NCI-H2029 (cell line): ENCODE measurements at places on chromosomes 6 and 20.

DNA sequence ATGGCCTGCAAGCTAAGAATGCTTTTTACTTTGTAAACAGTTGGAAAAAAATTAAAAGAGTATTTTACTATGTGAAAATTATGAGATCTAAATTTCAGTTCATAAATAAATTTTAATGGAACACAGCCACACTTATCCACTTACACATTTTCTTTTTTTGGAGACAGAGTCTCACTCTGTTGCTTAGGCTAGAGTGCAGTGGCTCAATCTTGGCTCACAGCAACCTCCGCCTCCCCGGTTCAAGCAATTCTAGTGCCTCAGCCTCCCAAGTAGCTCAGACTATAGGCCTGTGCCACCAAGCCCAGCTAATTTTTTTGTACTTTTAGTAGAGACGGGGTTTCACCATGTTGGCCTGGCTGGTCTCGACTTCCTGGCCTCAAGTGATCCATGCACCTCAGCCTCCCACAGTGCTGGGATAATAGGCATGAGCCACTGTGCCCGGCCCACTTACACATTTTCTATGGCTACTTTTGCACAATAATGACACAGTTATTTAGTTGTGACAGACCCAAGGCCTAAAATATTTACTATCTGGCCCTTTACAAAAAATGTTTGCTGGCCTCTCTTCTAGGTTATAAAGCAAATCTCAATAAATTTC, 109.6 kb downstream of the INSM1 start:
- DNase-seq = no peak

- peak; percentile 83 for DNase-seq
Observed at GRCh38 chr20:44738813-44739477, 6.7 kb upstream of the KCNK15 start.

DNA sequence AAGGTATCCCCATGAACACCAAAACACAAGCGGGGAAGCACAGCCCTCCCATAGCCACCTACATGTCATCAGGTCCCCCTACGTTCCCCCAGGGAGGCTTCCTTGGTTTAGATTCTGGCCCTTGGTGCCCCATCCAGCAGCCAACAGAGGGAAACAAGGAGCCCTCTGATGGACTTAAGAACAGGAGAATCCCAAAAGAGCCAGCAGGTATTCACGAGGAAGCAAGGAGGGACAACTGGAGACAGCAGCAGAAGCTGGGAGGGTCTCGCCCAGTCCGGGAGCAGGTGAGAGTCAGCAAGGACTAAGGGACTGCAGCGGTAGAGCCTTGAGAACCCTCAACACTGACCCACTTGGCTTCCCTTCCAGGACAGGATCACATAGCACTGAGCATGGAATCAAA, 58.4 kb upstream of the TOP1 start:
- no peak for DNase-seq

- no peak for DNase-seq
Observed at GRCh38 chr6:117619178-117619577, 16.9 kb upstream of the GOPC start.

- no peak for DNase-seq
Observed at GRCh38 chr6:75624988-75625387, 23.3 kb downstream of the SENP6 start.

- no peak for DNase-seq
Observed at GRCh38 chr20:3766422-3767109, 987 bp downstream of the ADISSP start.

GRCh38 chr6:13711733-13712598, at the start of gene RANBP9:
Gene RANBP9 (minus strand): TSS chr6:13711835. CDS start chr6:13711505, 330 bp downstream.
- peak; percentile 98 for DNase-seq

GRCh38 chr6:34388421-34388820, 4.0 kb downstream of the NUDT3 start:
- no peak for DNase-seq

DNA sequence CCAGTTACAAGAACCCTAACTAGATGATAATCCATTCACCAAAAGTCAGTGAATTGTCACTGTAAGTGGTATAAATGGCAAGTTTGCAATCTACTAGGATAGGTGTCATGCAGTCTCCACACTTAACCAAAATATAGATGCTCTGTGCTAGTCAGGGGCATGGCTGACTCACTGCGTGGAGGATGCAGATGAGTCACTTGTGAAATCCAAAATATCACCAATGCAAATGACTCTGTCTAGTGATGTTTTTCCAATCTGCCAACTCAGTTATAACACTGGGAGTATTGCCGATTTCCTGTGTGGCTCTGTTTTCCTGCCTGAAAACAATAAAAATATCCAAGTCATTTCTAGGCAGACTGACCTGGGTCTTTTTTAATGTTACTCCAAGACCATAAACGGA, 47.8 kb upstream of the NRSN1 start:
- DNase-seq = no peak

DNA sequence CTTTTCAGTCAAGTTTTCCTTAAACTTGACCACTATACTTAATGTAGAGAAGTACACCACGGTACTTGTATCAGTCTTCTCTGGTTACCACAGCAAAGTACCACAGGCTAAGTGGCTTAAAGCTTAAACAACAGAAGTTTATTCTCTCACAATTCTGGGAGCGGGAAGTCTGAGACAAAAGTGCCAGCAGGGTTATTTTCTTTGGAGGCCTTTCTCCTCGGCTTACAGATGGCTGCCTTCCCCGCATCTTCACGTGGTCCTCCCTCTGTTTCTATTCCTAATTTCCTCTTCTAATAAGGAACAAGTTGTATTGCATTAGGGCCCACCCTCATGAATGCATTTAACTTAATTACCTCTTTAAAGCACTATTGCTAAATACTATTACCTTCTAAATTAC, 258.0 kb downstream of the PLCB1 start:
- no peak for DNase-seq

- peak; percentile 14 for DNase-seq
Observed at GRCh38 chr6:142692942-142693341, 252.0 kb downstream of the HIVEP2 start.

DNA sequence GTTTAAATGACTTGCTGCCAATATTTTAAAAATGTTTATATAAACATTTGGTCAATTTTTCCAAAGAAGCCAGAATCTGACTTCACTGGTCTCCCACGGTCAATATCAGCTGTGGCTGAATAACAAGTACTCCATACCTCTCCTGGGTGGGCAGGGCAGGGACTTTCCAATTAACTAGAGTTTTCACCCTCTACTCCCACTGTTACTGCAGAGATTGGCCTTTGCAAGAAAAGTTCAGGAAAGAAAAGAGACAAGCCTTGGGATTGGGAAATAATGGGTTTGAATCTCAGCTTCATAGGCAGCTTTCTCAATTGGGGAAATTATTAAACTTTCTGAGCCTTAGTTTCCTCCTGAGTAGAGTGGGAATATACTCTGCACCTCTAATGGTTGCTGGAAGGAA, 236.9 kb downstream of the PRL start:
- no peak for DNase-seq

- no peak for DNase-seq
Observed at GRCh38 chr6:56689663-56690062, 47.0 kb upstream of the DST start.

DNA sequence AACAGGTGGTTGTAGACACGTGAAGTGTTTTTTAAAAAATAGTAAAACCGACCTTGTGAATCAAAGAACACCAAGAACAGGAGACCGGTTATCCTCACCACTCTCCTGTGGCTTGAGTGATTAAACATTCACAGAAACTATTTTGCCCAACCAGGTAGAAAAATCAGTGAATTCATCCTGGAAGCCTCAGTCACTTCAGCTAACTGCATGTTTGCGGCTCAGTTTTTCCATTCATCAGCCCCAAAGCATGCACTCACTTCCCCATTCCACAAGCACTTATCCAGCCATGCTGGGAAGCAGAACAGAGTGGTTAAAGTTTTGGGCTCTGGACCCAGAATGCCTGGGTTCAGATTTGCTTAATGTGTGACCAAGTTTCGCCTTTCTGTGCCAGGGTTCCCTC, 2.4 kb downstream of the LRRN4 start:
- no peak for DNase-seq

GRCh38 chr6:3157131-3157933, at the start of gene TUBB2A:
Gene TUBB2A (minus strand): TSS chr6:3157544. CDS start chr6:3157463, 81 bp downstream.
- DNase-seq = peak; percentile 64

DNA sequence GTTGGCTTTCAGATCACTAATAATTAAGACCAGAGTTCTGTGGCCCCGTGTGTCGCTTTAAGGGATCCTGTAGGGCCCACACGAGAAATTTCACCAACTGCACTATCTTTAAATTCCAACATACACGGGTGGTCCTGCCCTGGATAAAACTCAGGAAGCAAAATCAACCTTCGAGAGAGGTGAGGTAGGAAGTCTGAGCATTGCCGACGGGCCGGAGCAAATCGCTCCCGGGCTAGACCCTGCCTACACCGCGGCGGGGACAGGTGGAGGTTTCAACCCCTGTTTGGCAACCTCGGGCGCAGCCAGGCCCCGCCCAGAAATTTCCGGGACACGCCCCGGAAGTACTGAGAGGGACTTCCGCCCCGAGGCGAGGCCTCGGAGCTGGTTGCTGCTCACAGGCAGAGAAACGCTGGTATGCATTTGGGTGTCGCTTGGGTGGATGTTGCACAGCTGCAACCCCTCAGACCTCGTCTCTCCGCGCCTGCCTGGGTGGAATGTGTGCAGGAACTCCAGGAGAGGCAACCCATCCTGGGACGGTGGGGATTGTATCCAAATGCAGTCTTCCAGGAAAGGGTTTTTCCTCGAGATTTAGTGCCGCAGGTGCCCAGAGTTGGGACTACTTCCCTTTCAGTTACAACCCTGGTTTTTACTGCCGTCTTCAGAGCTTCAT, 19.9 kb downstream of the ZKSCAN8 start:
- DNase-seq = peak; percentile 45

DNA sequence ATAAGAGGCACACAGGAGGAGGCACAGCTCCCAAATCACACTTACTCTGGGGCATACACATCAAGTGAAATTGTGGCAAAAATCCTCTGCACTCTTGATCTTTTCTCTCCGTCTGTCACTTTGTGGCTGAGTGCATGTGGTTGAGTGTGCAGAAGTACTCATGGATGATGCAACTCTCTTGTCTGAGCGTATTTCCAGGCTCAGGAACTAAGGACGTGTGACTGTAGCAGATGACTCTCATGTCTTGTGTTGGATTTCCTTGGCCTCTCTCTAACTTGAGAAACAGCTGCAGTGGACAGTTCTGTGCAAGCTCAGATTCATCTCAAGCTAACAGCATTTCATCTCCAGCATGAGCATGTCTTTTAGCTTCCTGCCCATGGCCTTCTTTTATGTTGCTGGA, 245.4 kb upstream of the FLRT3 start:
- no peak for DNase-seq

DNA sequence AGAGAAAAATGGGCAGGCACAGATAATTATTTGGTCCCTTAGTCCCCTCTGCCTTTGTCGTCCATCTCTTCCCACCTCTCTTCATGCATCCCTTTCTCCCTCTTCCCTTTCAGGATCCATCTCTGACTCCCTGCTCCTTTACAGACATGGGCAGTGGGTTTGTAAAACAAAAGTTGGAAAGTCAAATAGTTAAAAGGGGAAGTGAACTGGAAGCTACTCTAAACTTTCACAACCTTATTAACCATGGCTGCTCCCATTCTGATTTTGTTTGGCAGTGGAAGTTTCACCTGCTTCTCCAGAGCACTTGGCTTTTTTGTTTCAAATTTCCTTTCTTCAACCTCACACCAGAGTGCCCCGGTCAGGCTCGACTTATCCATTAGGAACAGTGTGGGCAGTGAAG, 1.2 kb downstream of the HLA-DQA2 start:
- DNase-seq = no peak

DNA sequence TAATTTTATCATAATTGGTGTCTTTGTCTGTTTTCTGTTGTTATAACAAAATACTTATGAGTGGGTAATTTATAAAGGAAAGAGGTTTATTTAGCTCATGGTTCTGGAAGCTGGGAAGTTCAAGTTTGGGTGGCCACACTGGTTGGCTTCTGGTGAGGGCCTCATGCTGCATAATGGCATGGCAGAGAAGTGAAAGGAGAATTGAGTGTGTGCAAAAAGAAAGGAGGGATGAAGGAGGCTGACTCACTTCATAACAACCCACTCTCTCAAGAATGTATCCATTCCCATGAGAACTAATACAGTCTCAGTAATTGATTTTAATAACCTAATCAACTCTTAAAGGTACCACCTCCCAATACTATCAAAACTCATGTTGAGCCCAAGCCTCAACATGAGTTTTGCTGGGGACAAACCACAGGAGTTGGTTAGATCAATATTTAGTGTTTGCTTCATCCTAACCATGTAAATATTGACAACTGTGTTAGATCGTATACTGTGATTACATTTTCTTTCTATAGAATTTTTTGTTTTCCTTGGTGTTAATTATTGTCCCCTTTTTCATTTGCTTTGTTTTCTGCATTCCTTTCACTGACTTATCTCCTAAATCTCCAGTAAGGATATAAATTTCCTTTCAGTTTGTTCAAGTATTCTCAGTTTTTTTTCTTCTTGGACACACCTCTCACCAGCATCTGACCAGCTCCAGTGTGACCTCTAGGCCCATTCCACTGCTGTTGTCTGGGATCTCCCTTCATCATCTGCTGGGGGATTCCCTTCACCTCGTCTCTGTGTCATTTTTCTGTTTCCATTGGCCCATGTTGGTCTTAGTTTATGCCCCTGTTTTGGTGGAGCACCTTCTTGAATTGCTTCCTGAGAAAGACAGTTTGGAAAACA, 54.8 kb upstream of the SCGN start:
- no peak for DNase-seq

GRCh38 chr20:46764068-46764467, 54.6 kb downstream of the SLC2A10 start:
- no peak for DNase-seq

- no peak for DNase-seq
Observed at GRCh38 chr20:33291416-33291815, 8.4 kb downstream of the BPIFB1 start.

DNA sequence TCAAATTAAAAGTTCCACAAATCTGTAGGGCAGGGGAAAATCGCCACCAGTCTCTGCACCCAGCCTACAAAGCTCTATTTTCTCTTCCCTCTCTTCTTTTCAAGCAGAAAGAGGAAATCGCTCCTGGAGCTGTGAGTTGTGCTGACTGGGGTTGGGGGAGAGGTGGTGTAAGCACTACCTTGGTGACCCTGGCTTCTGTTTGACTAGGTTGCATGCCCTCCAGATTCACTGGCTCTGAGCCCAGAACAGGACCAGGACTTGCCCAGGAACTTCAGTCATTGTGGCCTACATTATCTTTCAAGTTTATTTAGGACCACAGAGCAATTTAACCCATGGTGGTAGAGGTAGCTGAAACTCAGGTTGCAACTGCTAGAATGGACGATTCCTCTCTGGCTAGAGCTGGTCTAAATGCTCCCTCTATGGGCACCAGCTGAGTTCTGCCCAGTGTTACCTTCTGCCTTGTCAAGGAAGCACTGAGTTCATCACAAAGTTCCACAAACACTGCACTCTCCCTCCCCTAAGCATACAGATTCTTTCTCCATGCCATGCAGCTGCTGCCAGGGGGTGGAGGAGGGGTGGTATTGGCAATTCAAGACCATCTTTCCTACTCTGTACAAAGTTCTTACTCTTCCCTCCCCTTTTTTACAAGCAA, 122.0 kb upstream of the BMP5 start:
- no peak for DNase-seq

DNA sequence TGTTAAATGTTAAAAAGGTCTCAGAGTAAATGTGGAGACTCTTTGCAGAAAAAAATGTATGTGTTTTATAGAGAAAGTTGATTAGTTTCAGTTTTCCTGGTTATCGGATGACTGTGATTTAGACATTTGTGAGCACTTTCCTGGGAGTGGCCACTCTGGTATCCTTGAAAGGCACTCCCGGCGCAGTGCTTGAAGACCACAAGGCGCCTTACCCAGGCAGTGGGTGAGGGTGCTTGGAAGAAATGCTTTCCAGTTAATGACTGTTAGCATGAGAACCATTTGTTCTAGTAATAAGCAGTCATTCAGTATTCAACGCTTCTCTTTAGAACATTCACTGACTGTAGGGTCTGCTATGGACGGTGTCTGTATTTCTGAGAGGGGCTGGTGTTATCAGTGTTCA, 7.2 kb downstream of the CDS2 start:
- DNase-seq = no peak

- DNase-seq = no peak
Observed at GRCh38 chr6:34284563-34285447, 36.0 kb upstream of the SMIM29 start.
